ENCODE measurements at places on chromosomes 2 and 18.
A peak's percentile ranks its signal among the peaks of the same experiment; 100 is the strongest.

- no peak for DNase-seq
These were observed 83.3 kb downstream of the LIMS1 start for GRCh38 chr2:108617617-108618016.

GRCh38 chr2:72157871-72158771 is 10.5 kb upstream of the CYP26B1 start:
- DNase-seq: no peak

GRCh38 chr2:98460573-98461497 is 16.2 kb downstream of the INPP4A start:
- peak; percentile 81 for DNase-seq

DNA sequence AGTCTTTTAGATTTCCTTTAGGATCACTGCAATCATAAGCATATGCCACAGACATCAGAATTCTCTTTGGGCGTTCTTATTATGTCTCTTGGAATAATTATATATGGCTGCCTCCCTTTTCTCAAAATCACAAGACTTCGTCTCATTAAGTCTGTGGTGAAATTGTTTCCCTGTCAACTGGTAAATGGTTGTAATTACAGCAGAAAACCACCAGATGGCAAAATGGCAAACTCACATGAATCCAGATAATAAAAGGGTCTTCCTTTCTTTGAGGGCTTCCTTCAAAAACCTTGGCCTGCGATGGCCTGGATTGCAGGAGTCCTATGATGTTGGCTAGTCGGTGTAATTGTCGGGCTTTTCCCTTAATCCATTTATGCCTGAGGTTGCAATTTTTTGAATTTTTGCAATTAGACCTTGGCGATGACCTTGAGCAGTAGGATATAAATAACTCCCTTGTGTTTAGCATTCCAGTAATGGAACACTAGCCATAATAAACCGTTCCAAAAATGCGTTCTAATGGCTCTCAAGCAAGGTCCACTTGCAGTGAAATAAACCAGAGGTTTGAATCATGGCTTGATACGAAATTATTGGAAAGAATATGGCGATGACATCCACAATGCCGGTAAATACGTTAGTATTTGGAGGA is 656.4 kb downstream of the MBD2 start:
- DNase-seq: peak; percentile 6

DNA sequence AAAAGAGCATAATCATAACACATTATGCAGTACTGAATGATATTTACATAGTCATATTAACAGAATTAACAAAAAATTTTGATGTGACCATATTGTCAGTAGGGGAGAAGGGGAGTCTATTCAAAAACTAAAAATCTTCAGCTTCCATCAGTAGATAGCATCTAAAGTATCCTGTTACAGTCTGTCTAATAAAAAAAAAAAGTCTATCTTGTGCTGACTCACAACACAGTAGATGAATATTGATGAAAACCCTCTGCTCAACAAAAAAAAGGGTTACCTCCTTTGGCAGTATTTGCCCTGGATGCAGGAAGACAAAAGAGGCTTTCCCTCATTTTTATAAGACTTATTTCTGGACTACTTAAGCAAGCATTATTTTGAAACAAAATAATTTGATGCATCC is 27.3 kb downstream of the GRB14 start:
- DNase-seq: no peak

DNA sequence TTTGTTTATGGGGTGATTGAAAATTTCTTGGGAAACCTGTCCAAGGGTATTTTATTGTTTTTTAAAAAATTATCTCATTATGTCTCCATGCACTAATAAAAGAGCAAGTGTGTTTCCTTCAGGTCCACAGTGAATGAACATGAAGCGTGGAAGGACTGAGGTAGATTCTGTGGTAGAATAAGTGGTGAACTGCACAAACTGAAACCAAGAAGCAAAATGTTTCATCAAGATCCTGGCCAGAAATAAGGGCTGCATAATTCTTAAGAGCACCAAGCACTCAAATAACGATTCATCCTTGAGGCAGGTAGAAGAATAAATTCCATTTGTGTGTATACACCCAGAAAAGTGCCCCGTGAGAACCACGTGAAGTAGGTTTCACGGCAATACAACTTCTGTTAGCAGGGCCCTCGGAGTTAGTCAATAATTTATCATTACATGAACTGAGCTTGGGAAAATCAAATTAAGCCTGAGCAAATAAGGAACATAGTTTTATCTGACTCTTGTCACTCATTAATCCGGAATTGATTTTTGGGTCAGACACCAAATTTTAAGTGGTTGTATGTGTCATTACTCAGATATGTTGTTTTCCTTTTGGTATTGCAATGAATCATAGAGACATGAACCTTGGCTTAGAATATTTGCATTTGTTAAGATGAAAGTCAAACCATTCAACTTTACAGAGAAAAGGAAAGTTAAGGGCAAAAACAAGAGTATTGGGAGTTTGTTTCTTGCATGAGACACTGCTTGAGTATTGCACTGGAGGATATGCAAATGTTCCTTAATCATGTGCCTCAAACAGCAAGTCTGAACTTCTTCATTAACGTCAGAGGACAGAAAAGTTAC is 472.6 kb upstream of the NETO1 start:
- no peak for DNase-seq

DNA sequence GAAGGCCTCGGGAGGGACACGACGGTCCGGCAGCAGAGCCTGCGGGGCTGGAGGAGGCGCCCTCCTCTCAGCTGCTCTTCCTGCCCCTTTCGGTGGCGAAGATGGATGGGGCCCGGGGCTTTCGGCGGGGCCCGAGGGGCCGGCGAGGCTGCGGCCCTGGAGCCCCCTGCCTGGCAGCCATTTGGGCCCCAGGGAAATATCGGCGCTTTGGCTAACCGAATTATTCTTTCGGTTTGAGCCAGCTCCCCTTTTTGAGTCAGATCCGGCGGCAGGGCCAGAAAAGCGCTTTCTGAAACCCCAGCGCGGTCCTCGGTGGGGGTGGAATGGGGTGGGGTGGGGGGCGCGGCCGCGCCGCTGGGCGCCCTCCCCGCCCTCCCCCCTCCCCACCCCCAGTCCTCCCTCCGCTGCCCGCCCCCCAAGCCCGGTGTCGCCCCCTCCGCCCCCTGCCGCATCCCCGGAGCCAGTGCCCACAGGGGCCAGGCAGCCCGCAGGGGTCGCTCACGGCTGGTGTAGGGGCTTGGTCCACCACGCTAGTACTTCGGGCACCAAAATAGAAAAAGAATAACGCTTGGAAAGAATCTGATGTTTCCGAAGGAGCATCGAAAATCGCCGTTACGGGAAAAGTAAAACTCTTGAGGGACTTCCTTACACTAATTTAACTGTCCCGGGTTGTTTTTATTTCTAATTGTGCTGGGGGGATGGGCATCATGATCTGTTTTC is 9.1 kb upstream of the ARID5A start:
- peak; percentile 73 for DNase-seq
